ENCODE measurements at places on chromosomes 7 and 10.

DNA sequence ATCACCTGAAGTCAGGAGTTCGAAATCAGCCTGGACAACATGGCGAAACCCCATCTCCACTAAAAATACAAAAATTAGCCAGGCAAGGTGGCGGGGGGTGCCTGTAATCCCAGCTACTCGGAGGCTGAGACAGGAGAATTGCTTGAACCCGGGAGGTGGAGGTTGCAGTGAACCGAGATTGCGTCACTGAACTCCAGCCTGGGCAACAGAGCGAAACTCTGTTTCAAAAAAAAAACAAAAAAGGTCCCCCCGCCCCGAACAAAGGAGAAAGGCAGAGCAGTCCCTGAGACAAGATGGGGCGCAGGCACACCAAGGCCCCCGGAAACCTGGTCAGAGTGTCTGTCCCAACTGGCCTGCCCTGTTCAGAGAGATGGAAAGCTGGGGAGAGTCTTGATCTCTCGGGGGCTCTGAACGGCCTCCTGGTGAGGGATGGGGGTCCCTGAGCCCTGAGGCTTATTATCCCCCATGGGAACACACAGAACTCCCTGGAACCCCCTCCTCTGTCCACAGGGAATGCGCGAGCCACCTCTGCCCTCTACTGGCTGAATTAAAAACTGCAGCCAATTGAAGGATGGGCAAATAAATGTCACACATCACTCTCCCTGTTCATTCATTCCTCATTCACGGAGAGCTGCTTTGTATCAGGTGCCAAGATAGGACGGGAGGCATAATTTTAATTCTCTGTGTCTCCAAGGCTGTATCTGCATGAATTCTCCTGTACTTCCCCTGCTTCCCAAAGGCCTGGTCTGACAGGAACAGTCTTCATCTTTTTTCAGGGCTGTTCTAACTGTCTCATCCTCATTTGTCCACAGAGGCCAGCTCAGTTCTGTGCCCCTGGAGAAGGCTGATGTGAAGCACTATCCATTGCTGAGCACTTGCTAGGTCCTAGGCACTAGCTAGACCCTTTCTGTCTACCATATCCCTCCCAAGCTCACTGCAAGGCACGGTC lies 28.9 kb downstream of the MAT1A start:
- DNase-seq: no peak

DNA sequence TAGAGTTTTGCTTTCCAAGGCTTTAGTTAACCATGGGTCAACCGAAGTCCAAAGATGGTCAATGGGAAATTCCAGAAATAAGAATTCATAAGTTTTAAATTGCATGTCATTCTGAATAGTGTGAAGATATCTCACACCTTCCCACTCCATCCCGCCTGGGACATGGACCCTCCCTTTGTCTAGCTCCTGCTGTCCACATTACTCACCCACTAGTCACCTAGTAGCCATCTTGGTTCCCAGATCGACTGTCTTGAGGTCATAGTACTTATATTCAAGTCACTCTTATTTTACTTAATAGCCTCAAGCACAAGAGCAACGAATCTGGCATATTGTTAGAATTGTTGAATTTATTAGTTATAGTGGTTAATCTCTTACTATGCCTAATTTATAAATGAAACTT lies 366.6 kb downstream of the PRPF18 start:
- no peak for DNase-seq

- DNase-seq: no peak
Observed at GRCh38 chr10:117222976-117223692, 17.8 kb upstream of the SLC18A2 start.

- DNase-seq: no peak
Observed at GRCh38 chr10:95876756-95877155, 31.0 kb upstream of the CC2D2B start.

DNA sequence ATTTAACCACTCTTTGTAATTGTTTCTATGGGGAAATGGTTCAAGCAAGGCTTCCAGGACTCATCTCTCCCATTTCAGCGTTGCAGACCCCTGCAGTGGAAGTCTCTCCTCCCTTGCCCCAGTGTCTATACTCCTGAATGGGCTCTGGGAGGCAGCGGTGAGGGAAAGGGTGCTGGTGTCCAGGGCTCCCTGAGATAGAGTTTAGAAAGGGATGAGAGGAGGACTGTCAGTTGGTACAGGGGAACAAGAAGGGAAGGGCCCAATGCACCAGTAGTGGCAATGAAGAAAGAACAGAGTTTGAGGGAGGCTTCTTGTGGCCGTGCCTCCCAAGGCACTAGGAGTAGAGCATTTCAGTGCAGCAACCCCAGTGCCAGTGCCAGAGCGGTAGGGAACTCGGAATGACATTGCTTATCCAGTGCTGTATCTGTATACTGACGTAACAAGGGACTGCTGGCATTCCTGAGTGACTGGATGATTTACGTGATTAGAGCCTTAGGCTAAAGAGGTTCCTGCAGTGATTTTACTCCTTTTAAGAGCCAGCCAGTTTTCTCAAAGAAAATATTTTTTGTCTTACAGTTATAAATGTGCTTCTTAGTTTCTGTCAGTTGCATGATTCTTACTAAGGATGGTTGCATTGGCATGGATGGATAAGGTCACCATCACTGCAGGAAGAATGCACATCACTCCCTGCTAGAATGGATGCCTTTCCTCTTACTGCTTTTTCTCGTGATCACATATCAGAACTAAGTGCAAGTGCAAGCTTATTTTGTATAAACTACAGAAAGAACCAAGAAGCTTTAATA lies 28.0 kb downstream of the PRPF18 start:
- DNase-seq: no peak

DNA sequence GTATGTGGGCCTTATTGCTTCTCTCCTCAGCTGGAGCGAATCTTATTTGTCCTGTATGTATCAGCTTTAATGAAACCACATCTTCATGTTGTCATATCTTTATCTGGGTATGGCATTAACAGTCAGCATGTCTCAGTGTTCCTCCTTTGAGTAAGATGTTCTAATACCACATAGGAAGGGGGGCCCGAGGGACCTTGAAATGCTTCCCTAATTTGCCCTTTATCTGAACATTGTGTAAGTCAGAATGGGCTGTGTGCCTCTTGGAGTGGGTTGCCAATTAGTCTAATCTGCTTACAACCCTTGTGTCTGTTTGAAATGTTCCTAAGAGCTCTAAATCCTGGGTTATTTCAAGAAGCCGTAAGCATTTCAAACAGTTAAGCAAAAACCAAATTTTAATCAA lies 623.8 kb downstream of the SUGCT start:
- no peak for DNase-seq

DNA sequence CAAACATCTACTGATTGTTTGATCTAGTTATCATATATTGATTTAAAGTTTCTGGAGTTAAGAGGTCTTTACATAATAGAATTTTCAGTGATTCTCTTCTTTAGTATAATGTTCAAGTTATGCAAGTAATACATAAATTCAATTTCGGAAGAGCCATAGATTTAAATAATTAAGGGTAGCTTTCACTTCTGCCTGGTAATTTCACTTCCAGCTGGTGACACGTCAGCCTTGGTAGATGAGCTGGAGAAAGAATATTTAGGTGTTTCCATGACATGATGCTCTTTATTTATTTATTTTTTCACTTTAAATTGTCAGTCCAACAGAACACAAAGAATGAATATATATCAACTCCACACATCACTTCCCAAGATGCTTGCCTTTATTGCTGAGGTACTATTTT lies 5.2 kb upstream of the OTUD1 start:
- DNase-seq: no peak

GRCh38 chr10:66843396-66843795 lies 82.4 kb upstream of the LRRTM3 start:
- no peak for DNase-seq

DNA sequence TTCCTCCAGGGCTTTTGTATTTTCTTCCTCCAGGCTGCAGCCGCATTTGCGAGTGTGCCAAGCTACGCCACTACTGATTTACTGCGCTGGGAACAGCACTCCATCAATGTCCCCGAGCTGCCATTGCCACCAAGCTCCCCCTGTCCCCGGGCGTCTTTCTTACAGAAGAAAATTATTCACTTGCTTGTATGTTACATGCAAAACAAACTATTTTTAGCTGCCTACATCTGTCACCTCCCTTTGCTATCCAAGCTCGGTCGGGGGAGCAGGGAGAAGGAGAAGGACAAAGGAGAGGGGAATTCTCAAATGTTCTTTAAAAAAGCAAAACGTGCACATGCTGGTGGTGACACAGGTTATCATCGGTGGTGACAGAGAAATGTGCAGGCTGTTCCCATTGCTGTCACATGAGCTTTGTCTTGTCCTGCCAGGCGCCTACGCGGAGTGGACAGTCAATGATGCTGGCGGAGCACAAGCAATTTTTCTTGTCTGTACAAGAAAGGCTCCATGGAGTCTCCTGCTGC lies 93.1 kb downstream of the ADARB2 start:
- DNase-seq: no peak

DNA sequence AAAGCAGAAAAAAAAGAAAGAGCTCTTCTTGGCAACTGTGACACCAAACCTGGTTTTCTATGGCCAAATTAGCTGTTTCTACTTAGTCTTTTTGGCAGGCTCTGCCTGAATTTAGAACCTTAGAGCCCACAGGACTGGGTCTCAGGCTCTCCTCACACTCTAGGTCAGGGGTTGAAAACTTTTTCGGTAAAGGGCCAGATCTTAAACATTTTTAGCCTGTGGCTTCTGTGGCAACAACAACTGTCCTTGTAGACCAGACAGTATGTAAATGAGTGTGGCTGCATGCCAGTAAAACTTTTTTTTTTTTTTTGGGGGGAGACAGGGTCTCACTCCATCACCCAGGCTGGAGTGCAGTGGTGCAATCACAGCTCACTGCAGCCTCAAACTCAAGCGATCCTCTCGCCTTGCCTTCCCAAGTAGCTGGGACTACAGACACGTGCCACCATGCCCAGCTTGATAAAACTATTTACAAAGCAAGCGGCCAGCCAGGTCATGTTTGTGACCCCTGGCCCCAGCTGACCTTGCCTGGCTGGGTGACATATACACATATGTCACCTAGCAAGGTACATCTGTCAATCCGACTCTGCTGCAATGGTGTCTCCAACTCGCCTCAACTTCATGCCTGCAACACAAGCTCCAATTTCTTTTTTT lies 17.4 kb downstream of the KPNA7 start:
- DNase-seq: no peak

DNA sequence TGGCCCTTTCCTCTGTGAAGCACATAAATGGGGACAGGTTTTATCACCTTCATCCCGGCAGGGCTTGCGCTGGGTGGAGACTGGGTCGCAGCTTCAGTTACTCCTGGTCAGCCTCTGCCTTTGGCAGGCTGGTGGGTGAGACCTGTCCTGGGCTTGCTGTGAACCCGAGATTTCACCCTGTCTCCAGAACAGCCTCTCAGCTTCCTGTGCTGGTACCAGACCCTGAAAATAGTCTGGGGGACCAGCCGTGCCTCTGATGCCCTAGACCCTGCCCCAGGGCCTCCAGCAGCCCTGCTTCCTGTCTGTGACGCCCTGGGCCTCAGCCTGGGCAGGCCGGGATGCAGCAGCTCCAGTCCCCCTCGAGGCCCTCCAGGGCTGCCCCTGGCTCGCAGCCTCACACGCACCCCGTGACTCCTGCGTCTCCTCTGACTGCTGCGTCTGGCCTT lies 13.2 kb upstream of the PWWP2B start:
- DNase-seq: no peak

GRCh38 chr7:157306846-157307838 lies 29.7 kb upstream of the DNAJB6 start:
- DNase-seq: no peak

DNA sequence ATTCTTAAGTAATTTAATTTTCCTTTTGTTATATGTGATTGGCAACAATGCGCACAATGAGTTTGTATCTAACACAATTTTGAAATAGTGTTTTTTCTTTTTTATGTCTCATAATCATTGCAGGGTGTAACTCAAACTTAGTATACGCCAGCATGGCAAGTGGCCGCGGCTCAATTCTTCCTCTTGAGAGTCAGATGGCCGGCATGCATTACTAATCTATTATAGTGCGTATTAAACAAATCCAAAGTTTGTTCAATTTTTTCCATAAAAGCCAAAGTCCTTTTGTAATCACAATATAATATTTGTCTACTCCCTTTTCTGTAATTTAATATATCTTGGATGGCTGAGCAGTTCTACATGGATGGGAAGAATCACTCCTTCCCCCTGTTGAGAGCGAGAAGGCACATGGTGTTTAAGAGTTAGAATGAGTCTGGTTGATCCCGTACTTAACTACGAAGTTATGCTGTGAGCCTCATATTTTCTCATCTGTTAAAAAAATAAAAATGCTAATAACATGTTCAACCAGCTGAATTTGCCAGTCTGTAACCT lies 12.7 kb downstream of the EPDR1 start:
- DNase-seq: no peak

DNA sequence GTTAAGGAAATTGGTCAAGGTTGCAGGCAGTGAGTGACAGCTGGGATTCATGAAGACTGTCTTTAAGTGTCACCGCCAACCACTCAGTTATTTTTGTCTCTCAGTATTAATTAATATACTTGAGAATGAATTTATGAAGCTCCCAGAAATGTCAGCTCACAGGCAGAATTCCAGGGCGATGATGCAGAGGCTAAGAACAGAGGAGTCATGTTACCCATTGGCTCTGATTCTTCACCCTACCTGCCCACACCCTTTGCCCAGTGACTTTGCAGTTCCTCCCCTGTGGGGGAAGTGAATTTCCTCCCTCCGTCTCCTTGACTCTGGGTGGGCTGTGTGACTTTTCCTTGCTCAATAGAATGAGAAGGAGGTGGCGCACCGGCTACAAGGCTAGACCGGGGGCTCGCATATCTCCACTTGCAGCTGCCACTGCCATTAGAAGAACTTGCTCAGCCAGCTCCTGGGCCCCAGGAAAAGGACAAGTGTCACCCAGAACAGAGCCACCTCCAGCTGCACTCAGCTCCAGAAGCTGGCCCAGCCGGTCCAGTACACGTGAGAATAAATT lies 157.1 kb upstream of the PRKCQ start:
- no peak for DNase-seq

DNA sequence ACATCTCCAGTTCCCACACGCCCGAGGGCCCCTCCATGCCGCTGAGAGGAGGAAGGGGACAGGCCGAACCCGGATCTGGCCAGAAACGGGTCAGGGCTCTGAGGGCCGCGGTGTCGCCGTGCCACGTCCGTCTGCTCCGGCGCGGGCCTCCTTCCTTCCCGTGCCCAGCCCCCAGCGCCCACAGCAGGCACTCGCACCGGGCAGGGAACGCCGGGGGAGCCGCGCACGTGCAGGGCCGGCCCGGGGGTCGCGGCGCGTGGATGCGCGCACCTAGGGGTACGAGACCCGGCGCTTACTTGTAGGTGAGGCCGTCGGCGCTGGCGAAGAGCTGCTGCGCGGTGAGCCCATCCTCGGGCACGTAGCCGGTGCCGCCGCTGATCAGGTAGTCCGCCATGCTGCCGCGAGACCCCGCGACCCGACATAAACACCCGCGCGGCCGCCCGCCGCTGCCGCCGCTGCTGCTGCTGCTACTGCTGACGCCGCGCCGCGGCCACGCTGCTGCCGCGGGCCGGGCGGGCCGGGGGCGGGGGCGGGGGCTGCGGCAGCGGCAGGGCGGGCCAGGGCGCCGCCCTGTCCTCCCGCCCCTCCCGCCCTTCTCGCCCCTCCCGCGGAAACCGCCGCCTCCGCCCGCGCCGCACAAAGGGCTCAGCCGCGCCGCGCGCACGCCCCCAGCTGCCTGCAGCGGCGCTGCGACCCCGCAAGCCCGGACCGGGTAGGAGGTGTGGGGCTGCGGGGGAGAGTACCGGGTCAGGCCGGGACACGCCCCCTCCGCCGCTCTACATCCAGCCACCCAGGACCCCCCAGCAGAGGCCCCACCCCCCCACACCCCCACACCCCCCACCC lies 4.1 kb downstream of the IMPDH1 start:
- no peak for DNase-seq
